ENCODE measurements at places on chromosomes 5 and 9.

- DNase-seq, result no peak
Measured at GRCh38 chr5:90930756-90931431, 372.3 kb downstream of the ADGRV1 start.

GRCh38 chr5:115838885-115839518, 2.4 kb downstream of the ATG12 start:
- DNase-seq, result no peak

DNA sequence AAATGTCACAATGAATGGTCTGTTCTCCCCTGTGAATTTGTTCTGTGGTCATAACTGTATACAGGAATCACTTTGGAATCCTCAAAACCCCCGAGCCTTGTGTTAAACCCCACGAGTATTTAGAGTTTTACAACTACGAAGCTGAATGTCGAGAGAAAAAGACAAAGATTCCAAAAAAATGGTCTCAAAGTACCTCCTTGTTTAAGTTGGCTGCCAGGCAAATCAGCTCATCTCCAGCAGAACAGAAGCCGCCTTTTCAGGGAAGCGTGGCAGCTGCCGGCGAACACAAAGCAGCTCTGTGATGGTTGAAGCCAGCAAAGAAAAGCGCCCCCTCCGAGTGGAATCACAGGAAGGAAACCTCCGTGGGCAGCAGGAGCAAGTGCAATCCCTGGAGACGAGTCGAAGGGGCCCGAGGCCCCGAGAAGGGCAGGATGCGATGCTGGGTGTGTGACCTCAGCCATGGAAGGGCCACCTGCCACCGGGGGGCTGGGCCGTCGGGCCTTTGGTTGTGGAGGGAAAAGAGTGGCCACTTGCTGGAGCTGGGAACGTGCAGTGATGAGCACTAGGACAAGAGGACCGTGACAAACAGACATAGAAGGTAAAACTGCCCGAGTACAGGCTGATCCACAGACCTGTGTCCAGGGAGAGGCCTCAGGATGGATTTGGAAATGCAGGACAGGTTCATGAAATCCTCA, 706.4 kb downstream of the SEMA5A start:
- no peak for DNase-seq

GRCh38 chr5:531101-531748, 7.0 kb upstream of the SLC9A3 start:
- DNase-seq, result no peak

- DNase-seq, result no peak
Measured at GRCh38 chr5:76234665-76235064, 151.5 kb downstream of the SV2C start.

DNA sequence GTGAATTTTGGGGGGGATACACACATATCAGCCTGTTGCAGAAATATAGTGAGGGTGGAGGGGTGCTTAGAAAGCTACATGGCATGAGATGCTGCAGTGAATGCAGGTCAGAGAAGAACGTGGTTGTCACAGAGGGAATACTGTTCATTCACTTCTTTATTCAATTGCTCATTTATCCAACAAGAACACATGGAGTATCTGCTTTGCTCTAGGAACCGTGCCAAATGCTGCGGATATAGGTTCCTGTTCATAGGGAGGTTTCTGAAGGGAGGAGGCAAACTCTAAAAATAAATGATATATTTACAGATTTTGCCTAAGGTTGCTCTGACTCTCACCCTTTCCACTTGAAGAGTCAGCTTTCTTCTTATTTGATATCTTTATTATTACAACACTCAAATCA, 444.3 kb upstream of the CLINT1 start:
- DNase-seq, result no peak

- no peak for DNase-seq
Measured at GRCh38 chr5:78773655-78774054, 125.1 kb upstream of the LHFPL2 start.

- no peak for DNase-seq
Measured at GRCh38 chr5:108238936-108239887, 142.7 kb downstream of the FBXL17 start.

GRCh38 chr9:129436751-129437625, 183.9 kb downstream of the C9orf50 start:
- DNase-seq, result no peak

DNA sequence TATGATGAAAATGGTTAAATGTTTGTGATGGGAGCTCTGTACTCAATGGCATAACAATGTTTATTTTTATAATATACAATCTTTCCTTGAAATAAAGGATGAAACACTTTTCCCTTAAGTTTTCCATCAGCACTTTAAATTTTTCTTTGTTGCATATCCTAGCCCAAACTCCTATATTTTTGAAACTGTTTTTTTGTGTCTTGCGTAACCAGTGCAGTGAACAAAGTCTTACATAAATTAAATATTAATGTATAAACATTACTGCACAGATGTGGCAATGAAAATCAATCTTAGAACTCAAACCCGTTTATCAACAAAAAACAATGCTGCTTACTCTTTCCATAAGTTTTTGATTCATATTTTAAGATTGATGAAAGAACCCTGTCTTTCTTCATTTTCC, 34.1 kb upstream of the IL31RA start:
- DNase-seq, result no peak

DNA sequence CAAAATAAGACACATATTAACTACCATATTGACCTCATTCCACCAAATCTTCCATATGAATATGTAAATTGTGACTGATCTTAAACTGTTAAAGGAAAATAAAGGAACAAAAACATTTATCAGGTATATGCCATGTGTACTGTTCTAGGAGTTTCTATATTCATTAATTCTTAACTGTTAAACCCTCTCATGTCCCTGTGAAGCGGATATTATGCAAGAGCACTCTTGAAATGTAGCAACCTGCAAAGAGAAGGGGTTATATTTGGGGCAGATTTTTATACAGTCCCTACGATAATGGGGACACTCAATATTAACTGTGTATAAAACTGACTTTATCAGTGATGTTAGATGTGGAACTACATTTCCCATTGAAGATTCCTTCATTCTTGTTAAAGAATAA, 184.9 kb upstream of the OR13F1 start:
- DNase-seq, result no peak

DNA sequence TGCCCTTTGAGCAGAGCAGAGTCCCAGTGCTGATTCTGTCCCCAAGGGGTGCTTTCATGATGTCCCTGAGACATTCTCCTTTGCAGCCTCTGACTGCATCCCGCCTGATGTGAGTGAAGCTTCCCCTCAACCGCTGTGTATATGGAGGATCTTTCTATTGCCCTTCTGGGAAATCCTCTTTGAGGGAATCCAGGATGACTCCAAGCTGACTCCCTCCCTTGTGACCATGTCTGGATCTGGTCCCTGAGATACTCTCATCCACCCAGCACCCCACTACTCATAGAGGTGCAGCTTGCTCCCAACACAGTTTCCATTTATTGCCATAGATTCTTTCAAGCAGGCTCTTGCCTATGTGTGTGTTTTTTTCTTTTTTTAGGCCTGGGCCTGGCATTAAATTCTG, 216.5 kb downstream of the SEC61B start:
- DNase-seq, result no peak
